ENCODE measurements at places on chromosomes 5 and 9.

DNA sequence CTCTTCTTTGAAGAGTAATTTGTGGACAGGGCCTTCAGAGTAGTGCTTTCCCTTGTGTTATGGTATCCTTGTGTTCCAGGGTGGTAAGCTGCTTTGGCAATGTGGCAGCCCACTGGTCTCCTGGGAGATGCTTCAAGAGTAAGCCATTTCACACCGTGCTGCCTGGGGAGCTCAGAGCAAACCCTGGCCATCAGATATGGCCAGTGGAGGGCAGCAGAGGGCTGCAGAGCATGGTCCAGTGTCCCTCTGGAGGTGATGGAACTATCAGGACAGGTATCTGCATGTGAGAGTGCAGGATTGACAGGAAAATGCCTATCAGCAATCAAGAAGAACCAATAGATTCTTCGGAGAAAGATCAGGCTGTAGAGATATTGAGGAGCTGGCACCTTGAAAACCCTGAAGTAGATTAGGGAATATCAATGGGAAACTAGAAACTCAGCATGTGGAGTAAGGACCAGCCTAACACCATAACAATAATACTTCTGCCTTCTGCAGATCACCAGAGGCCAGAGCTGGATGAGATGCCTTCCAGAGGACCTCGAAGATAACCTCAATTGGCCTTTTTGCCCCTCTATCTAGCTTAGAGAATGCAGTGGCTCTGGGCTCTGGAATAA lies 90.8 kb downstream of the PLPPR1 start:
- DNase-seq: peak; percentile 29

DNA sequence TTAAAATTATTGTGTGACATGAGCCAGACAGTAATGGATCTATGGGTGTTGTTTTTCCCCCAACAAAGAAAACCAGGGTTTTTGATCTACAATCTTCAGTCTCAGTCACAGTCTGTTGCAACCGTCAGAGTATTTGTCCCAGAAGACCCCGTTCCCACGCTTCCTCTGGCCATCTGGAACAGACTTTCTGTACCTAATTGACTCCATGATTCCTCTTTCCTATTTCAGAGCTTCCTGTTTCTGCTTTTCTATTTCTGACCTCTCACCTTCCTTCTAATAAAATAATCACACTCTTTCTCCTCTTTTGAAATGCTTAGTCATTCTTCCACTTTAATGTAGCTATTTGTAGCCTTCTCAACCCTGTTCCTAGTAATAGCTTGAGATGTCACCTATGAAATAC lies 1044.8 kb downstream of the DTWD2 start:
- no peak for DNase-seq

DNA sequence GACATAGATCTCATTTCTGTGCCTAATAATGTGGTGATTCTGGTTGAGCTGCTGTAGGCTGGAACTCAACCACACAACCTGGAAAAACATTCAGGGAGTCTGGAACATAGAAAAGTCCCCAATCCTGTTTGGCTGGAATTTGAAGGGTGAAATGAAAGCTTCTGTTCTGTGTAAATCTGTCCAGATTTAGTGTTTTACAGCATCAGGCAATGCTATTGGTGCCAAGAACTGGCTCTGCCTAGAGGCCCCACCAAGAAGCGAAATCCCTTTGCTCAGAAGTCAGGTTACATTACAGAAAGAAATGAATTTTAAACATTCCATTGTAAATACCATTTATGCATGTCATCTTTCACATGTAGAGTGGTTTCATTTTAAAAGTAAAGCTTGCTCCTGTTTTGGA lies 56.3 kb downstream of the TMEM174 start:
- DNase-seq: peak; percentile 54

GRCh38 chr5:104370523-104370922 lies 807.9 kb upstream of the NUDT12 start:
- no peak for DNase-seq

GRCh38 chr9:130172161-130172857 lies at the start of gene NCS1:
NCS1 (plus strand) TSS chr9:130172404; CDS start chr9:130172664, 260 bp downstream.
- peak; percentile 84 for DNase-seq

DNA sequence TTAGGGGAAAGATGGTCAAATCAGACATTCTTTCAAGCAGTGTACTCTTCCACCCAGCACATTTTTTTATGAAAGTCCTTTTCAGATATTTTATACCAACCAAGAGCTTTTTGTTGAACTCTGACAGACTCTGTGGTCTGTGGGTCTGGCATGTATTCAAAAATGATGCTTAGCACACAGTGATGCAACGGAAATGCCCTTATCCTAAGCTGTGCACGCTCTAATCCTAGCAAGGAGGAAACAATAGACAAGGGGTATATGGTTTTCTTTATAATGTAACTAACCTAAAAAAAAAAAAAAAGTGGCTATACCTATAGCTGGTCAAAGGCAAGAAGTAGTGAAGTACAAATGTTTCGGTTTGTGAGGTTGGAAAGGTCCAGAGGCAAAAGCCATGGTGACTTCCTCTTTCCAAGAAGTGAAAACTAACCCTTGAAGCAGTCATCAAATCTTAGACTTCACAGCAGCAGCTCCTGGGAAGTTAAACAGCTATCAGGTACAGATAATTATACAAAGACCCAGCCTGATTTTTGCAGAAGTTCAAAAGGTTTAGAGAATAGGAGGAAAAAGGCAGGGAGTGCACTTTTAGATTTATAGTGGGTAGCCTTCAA lies 82.5 kb downstream of the SEMA6A start:
- DNase-seq: no peak

DNA sequence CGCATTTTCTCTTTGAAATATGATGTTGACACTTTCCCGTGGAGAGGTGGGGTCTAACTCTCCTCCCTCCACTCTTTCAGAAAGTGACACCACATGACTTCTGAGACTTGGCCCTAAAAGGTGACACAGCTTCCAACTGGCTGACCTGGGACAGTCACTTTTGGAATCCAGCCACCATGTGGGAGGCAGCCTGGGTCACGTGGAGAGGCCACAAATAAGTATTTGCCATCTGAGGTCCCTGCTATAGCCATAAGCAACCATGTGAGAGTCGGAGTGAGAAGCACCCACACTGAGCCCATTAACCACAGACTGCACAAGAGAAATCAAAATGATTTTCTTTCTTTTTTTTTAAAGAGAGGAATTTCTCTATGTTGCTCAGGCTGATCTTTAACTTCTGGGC lies 4.1 kb upstream of the PHYKPL start:
- DNase-seq: peak; percentile 72

DNA sequence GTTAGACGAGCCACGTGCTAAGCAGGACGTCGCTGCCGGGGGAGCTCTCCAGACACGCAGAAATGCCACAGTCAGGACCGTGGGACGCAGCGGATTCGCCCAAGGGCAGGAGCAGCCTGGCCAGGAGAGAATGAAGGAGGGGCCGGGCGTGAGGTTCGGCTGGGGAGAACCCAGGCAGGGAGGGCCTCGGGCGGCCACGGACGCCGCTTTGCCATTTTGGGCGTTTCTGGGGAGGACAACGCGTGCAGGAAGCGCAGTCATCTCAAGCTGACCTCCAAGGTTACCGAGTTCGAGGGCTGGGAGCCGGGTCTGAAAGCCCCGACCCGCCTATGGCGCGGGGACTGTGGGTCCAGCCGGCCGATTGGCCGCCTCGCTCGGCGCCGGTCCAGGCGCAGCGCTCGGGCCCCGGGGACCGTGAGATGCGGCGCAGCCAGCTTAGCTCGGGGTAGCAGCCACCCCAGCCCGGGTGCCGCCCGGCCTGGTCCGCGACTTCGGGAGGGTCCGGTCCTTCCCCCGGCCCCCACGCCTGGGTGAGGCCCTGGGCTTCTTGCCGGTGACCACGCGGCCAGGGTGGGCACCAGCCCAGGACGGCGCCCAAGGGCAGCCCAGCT lies 760 bp upstream of the MAN1B1 start:
- DNase-seq: peak; percentile 16

GRCh38 chr5:172494630-172495505 lies 40.5 kb upstream of the SH3PXD2B start:
- no peak for DNase-seq

Measured in lung (tissue), 17 donors.